ENCODE measurements at places on chromosomes 2 and 18. TPM values are rescaled to one million over a fixed set of nuclear protein-coding genes. Genes with fewer than 3 reads are reported as not detected.

DNA sequence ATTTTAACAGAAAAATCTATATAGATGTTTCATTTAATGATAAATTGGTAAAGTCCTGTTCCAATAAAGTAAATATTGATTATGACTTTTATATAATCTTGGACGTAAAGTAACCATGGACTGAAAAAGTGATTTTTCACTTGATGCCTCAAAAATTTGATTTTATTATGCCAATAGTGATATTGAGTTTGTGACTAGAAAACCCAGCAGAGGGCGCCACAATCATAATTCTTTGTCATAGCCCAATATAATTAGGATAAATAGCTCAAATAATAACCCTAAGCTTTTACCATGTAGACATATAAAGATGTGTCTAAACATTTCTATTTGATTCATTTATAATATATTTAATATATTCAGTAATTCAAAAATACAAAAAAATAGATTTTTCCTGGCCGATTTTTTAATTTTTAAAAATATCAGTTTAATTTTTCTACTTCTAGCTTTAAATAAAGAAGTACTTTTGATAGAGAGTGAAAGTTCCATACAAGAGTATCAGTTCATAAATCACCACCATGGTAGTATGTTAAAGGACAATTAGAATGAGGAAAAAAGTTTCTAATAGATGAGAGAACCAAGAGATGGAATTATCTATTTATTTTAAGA, 30.7 kb downstream of the CAMKMT start:
- peak; percentile 35 for DNase-seq

DNA sequence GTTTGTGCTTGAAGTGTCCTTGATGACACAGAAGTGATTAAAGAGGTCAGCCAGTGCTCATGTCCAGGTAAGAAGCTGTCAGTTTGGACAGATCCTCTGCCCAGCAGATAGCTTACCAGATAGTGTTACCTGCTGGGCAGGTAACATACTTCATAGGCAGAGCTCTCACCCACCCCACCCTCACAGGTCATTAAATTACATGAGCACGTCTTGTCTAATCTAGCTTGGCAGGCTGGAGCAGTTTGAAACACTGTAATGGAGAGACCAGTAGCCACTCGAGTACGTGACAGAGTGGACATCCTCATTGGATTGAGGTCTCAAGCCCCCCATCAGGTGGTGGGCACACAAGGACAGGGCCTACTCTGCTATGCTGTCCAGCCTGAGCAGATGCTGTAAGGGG, 27.1 kb downstream of the TTC32 start:
- no peak for DNase-seq

- DNase-seq = no peak
Observed at GRCh38 chr2:106584304-106584954, 97.3 kb downstream of the CD8B2 start.

DNA sequence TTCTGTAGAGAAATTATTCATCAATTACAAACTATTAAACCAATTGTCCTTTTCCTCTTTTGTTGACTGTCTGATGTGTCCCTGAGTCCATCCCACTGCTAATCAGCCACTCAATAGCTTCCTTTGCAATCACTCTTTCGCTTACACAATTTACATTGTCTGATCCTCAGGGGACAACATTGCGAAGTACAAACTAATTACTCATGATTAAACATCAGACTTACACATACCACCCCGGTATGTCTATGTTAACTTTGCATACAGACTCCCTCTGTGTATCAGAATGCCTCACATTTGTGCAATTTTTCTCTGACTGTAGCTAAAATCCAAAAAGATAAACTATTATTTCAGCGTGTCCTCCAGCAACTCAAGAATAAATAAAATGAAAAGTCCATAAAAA, 264.4 kb upstream of the REV1 start:
- no peak for DNase-seq

The CDH2 gene
- 30.3 TPM for total RNA-seq

The PLEK gene
- not detected for total RNA-seq

The GLI2 gene
- 0.64 TPM for total RNA-seq

The VWA3B gene
- total RNA-seq = not detected
